ENCODE measurements at places on chromosomes 16 and 17. TPM values are rescaled to one million over a fixed set of nuclear protein-coding genes. Genes with fewer than 3 reads are reported as not detected.
A peak's percentile ranks its signal among the peaks of the same experiment; 100 is the strongest.

GRCh38 chr17:8122422-8122923, 1.4 kb downstream of the HES7 start:
- DNase-seq, result no peak

- DNase-seq, result no peak
Observed at GRCh38 chr17:47076171-47076570, 97.1 kb upstream of the RPRML start.

DNA sequence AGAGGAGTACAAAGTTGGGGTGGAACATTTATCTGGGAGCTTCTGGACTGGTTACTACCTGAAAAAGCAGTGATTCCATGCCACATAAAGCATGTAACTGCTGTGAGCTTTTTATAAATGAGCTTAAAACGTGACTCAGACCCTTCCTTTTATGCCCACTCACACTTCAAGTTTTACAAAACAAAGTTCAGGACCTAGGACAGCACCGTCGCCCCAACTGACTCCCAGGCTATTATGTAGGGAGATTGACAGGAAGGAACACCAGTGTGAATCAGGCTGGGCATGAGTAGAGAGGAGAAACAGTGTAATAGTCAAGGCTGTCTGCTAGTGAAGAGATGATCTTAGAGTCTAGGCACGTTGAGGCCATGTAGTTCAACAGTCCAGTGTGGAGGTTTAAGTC, 91.6 kb upstream of the DNAH9 start:
- no peak for DNase-seq

- DNase-seq, result no peak
Observed at GRCh38 chr17:17386094-17386800, 83.1 kb downstream of the NT5M start.

GRCh38 chr16:3020247-3020603, at the start of gene TNFRSF12A:
TNFRSF12A (plus strand) TSS chr16:3020368; CDS start chr16:3020398, 30 bp downstream.
- DNase-seq, result peak; percentile 87

DNA sequence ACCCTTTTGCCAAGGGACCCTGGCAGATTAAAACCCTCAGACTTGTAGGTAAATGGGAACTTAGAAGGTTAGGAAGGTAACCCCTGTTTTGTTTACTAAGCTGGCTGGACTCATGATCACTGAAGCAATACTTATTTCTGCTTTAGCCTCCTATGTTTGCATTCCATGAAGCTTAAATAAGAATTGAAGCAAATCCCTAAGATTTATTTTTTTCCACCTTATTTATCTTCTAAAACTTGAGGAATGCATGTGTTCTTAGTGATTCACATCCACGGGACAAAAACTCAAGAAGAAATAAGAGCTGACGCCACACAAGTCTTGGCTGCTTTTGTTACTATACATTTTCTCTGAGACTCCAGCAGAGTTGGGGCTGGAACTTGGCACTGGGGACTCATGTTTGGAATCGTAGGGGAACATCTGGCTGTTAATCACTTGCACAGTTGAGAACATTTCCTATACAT, 35.5 kb downstream of the CLUAP1 start:
- no peak for DNase-seq

DNA sequence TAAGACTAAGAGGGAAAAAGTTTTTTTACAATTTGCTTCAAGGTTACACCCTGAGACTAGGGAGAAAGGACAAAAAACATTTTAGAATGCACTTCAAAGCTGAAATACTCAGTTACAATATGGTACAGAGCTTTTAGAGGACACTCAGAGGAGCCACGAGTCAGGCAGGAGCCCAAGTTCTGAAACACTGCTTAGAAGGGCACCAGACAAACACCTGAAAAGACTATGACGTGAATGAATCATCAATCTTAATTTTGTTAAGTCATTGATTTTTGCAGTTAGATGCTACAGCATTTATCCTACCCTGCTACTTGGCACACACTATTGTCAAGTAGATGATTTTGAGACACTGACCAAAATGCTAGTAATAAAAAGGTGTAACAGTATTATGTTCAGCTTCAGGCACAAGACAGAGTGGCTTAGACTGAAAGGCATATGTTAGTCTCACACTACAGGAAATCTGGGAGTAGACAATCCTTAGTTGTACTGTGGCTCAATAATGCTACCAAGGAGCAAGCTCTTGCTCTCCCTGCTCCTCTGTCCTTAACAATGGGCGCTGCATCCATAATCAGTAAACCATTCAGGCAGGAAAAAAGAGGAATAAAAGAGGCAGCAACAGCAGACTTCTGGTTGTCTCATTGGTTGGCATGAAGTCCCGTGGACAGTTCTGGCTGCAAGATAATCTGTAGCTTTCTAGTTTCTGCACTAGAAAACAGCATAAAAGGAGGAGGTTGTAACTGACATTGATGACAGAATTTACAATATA, 151.8 kb downstream of the ABCA8 start:
- DNase-seq, result no peak

DNA sequence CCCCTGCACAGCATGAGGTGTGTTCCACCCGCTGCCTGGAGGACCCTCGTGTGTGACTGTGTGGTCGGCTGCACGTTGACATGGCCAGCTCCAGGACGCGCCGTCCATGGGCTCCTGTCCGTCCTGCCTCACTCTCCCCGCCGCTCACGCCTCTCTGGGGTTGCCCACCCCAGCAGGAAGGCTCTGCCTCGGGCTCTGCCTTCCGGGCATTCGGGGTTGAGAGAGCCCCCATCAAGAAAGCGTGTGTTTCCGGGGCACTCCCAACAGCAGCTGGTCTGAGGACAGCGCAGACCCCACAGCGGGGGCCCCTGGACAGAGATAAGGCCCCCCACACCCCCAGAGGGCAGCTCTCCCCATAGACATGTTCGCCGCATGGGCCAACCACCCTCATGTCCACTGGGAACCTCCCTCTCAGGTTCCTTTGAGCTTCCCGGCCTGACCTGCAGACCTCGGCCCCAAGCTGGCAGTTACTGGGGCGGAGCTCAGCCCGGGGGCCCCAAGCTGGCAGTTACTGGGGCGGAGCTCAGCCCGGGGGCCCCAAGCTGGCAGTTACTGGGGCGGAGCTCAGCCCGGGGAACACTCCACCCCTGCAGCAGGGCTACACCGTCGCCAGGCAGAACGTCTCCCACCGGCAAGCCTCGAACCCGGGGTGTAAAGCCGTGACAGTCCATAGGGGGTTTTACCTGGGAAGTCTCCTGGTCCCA, 8.4 kb upstream of the PIEZO1 start:
- peak; percentile 48 for DNase-seq

DNA sequence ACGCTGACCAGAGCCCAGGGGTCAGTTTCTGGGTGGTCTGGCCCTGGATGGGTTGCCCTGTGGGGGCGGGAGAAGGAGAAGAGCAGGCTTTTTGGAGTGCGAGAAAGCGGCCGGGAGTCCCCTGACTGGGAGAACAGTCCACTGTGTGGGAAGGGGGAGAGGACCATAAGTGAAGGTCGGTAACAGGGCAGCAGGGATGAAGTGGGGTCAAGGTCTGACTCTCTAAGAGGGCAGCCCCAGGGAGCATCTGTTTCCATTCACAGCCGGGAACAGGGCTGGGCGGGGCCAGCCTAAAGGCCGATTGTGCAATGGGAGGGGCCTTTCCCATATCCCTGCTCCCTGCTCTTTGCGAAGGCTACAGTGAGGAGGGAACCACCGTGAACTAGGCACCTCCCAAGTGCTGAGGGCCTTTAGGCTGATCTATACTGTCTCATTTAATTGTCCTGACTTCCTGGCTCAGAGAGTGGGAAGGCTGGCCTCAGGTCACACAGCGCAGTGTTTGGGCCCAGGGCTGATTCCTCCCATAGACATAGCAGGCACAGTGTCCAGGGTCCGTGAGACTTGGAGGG, 10.4 kb upstream of the WFDC1 start:
- DNase-seq, result peak; percentile 70

- DNase-seq, result no peak
Observed at GRCh38 chr17:17400566-17401184, 76.1 kb upstream of the MED9 start.

Gene CHTF18
- total RNA-seq, result 39.8 TPM

Gene CLEC18A
- 4.4 TPM for total RNA-seq

Gene SCARF1
- total RNA-seq, result 52.5 TPM

Gene FOXN1
- total RNA-seq, result not detected

Gene CD7
- total RNA-seq, result 24.7 TPM

Gene SOX9
- 3.3 TPM for total RNA-seq

Data from upper lobe of left lung (tissue), 6 donors.